ENCODE measurements at places on chromosomes 2 and 18.

DNA sequence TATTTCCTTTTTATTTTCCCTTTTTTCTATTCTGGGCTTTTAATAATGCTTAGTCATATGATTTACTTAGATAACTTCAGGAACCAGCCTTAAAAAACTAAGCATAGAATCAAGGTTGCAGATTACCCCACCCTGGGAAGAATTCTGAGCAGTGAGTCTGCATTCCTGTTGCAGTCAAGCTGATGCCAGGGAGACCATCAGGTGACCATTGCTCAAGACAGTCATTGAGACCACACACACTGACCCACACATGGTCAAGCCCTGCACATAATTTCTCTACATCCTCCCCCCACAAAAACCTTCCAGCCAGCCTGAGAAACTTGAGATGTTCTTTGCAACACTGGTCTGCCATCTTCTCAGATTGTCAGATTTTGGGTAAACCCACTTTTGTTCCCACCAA lies 83.9 kb downstream of the SH3YL1 start:
- DNase-seq = no peak

DNA sequence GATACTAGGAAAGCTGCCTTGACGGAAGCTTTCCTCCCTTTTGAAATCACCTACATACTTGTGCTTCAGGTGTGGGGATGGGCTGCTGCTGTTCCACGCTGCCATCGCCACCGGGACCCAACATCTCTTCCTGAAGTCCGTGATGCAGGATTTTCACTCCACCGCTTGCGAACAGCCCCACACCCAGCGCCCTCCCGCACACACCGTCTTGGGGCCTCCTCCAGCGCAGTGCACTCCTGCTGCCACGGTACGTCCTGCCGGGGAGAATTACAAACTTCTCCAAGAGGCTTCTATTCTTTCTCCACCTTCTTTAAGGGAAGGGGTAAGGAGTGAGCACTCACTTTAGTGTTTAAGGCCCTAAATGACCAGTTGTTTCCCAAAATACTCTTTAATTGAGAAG lies 58.2 kb downstream of the HRH4 start:
- no peak for DNase-seq

GRCh38 chr2:194616334-194616733 lies 1040.7 kb upstream of the SLC39A10 start:
- DNase-seq = no peak

DNA sequence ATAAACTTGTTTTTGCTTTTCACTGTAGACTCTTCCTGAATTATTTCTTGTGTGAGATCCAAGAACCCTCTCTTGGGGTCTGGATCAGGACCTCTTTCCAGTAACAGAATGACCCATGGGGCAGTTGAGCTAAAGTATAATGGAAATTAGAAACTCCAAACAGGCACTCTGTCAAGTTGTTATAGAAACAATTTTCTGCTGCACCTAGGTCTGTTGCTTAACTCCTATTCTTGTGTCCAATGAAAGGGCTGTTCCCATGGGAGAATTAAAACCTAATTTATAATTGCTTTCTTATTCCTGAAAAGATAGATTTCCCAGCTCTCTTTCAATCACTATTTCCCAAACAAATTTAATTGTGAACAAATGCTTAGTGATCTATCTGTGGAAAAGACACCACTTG lies 1341.3 kb upstream of the PIK3C3 start:
- DNase-seq = no peak

GRCh38 chr2:1817256-1818051 lies 73.1 kb upstream of the PXDN start:
- peak; percentile 14 for DNase-seq

GRCh38 chr2:137824501-137824900 lies 139.8 kb upstream of the HNMT start:
- no peak for DNase-seq

GRCh38 chr2:9703085-9703678 lies 72.4 kb upstream of the YWHAQ start:
- no peak for DNase-seq

DNA sequence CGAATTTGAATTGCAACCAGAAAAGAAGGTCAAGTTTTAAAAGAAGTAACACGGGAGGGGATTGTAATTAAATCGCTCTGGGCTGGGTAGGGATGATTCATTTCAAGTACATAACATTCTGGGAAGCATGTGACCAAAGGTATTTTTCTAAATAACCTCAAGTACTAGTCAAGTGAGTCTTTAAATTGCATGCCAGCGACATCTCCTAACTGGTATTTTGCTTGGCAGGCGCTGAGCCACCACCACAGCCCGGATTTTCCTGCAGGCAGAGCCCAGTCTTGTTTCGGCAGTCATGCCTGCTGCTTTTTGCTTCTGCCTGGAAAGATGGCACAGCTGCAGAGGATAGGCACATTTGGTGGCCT lies 33.7 kb upstream of the NPAS2 start:
- peak; percentile 38 for DNase-seq

DNA sequence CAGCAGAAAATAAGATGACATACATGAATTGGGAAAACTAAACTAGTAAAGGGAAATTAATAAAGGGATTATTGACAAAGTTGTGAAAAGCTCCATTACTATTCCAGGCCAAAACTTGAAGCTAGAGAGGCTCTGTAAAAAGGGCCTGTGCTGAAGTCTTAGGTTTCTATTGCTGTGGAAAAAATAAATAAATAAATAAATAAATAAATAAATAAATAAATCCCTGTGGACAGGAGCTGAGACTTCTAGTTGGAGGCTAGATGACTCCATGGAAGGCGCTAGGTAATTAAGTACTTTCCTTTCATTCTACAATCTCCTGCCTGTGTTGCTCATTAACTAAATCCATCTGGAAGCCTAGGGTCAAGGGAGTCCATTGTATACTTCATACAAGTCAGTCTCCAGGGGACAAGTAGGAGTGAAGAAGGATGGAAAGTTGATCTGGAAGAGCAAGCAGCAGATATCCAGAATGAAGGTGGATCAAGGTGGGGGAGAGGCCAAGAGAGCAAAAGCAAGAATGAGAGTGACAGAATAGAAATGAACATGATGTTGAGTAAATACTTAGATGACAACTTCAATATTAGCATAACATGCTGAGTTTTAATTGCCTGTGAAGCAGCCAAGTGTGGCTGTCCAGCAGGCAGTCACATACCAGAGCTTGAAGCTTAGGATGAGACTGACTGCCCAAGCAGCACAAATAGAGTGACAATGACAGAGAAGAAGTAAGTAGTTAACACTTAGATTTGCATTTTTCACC lies 26.2 kb upstream of the CCNT2 start:
- DNase-seq = peak; percentile 4

GRCh38 chr2:196718419-196719109 lies 79.0 kb downstream of the CCDC150 start:
- no peak for DNase-seq

DNA sequence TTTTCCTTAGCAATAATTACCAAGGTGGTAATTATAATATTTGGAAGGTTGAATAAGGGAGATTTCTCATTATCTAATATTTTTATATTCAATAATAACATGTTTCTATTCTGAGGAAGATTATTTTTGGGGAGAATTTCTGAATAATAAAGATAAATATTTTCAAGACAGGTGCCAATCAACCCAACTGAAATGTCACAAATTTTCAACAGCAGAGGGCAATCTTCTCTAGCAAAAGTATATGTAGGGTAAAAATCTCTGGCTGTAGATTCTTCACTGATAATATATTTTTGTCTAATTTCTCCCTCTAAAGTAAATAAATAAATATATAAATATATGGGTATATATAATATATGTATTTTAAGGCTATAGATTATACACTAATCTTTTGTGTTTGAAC lies 1187.2 kb upstream of the CRIM1 start:
- DNase-seq = peak; percentile 38

GRCh38 chr18:61602836-61603235 lies 269.6 kb downstream of the CDH20 start:
- DNase-seq = no peak

DNA sequence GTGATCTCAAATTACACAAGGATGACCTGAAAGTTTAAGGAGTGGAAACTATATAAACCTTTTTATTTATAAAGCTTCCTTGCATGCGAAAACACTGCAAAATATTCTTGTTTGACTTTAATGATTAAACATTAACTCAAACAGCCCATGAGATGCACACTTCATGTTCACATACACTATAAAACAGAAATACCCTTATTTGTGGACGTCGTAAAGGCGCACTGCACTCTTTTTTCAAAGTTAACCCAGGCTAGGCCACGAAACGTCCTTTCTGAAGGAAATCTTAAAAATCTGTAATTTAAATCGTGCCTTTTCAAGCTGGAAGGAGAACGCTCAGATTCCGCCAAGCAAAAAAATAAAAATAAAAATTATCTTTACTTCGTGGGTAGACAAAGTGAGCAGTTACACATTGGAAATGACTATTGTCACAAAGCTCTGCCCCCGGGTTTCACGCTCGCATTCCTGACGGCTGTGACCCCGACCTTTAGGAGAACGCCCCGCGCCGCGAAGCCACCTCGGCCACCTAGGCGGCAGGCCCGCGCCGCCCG lies 728 bp downstream of the FAM168B start:
- peak; percentile 13 for DNase-seq

- no peak for DNase-seq
Measured at GRCh38 chr2:241041589-241042158, 43.3 kb downstream of the SNED1 start.

GRCh38 chr2:233976690-233977294 lies 59.6 kb downstream of the TRPM8 start:
- DNase-seq = peak; percentile 63

DNA sequence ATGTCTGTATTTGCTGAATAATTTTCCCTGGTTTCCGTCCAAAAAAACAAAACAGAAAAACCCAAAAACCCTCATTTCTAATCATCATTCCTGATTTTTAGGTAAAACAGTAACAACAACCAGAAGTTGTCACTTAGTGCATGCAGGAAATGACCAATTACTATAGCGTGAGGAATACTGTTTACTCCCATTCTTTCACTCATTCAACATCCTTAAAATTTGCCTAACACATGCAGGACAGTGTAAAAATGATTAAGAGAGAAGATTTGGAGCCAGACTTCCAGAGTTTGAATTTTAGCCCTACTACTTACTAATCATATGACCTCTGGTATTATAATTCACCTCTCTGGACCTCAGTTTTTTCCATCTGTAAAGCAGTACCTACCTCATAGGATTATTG lies 83.1 kb downstream of the FIGN start:
- no peak for DNase-seq

DNA sequence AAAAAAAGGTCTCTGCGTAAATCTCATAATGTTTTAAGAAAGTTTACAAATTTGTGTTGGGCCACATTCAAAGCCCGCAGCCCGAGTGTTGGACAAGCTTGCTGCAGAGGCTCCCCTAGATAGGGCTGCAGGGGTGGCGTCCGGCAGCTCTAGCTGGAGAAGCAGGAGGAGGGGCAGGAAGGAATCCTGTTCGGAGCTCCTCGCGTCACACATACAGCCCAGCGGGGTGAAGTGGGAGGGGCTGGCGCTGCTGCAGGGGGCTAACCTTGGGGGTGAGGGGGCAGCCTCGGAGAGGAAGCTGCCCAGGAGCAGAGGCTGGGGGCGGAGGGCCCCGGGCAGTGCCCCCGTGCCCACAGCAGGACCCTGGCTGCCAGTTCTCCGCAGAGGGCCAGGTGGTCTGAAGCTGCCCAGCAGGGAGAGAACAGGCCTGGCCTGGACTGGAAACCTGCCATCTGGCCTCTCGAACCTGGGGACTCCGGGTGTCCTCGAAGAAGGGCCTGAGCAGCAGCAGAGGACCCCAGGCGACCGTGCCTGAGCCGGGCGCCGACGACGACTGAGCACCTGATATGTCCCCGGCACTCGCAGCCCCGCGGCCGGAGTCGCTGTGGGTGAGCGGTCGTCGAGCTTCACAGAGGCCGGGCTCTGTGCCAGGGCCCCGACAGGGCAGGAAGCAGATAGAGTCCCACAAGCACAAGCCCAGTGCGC lies 2.6 kb upstream of the GPR35 start:
- no peak for DNase-seq

DNA sequence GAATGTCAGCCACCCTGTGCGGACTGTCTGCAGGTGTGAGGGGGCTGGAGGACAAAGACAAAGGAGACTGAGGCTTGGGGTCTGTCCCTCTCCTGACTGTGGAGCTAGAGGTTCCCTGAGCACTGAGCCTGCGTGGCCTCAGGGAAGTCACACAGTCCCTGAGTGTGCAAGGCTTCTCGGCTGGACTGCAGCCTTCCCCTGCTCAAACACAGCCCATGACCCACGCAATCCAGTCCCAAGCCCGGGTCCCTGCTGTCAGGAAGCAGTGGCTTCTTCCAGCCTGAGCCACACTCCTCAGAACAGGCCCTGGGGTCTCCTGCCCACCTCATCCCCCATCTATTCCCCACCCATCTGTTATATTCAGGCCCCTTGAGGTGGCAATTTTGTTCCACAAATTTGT lies 2.7 kb downstream of the ASTL start:
- no peak for DNase-seq

GRCh38 chr2:157837851-157838441 lies 38.2 kb downstream of the ACVR1 start:
- DNase-seq = peak; percentile 72

DNA sequence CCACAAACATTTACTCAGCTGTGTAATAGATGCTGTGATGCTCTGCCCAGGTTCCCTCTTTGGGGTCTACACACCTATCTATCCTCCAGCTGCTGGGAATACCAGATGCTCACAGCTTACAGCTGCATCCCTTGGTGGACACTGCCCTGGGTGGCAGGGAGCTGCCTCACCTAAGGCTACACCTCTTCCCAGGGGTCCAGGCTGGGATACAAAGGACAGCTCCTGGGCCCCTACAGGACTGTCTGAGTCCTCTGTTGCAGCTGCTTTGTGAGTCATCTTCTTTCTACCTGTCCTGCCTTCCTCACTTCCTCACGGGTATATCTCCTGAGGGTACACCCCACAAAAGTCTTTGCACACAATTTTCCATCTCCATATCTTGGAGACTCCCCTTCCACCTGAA lies 27.6 kb downstream of the THNSL2 start:
- DNase-seq = peak; percentile 42

DNA sequence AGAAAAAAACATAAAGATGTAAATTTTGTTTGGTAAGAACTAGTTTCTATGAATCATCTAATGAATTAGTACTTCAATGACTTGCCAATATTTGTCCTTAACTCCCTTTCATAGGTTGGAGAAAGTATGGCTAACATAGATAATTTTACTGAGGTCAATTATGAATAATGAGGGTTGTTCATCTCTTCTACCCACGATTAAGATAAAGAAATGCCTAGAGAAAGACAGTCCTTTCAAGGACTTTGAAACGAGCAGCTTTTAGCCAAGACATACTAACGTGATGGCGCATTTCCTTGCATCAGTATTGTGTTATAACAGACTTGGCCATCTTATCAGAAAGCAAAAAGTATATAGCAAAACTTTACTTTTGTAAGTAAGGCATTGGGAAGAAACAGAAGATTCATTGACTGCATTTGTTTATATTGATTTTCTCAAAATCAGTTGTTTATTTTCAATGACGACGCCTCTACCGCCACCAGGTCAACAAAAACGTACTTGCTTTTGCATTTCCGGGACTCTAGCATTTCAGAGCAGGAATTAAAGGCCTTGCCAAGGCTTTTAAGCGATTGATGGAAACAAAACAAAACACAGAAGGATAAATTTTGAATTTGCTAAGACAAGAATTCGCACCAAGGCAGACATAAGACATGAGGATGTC lies 961 bp downstream of the RBM43 start:
- DNase-seq = peak; percentile 36

Data from DMS53 (cell line).